ENCODE measurements at places on chromosomes 6 and 20.
A peak's percentile ranks its signal among the peaks of the same experiment; 100 is the strongest.

DNA sequence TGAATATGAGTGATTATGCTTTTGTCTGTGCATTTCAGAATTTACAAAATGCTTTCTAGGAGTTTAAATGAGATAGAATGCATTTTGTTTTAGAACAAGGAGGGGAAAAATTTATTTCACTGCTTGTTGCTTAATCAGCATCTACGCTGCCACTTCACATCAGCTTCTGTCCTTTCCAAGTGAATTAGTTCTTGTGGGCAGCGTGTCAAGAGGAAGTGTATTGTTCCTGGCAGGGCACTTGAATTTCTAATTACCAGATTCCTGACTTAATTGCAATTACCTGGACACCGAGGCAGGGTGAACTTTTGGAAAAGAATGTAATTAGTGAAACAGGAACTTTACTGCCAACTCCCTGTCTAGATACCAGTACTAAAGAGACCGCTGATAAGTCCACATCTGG lies 263.5 kb downstream of the TMEM242 start:
- no peak for DNase-seq

- DNase-seq, result no peak
These were observed 89.7 kb upstream of the RNF217 start for GRCh38 chr6:124872361-124873065.

DNA sequence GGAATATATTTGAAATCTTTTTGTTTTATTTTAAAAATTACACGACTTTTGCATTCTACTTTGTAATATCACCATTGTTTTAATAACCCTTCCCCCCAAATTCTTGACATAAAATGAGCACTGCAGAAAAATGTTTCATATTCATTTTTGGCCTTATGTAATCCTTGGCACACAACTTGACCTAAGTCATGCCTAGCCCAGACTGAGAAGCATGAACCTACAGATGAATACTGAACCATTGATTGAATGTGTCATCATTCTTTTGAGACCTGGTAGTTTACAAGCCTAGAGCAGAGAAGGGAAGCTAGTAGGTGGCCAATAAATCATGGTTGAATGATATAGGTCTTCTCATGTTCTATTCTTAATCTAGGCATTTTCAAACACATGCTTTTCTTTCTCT lies 89.4 kb upstream of the EDN1 start:
- no peak for DNase-seq

GRCh38 chr6:105374010-105374420 lies 28.9 kb downstream of the PREP start:
- DNase-seq, result no peak

- no peak for DNase-seq
These were observed 62.0 kb upstream of the HFE start for GRCh38 chr6:26025047-26025893.

GRCh38 chr20:52905241-52905994 lies 66.7 kb upstream of the TSHZ2 start:
- DNase-seq, result no peak

- no peak for DNase-seq
These were observed 11.2 kb downstream of the CCDC167 start for GRCh38 chr6:37488476-37488875.

DNA sequence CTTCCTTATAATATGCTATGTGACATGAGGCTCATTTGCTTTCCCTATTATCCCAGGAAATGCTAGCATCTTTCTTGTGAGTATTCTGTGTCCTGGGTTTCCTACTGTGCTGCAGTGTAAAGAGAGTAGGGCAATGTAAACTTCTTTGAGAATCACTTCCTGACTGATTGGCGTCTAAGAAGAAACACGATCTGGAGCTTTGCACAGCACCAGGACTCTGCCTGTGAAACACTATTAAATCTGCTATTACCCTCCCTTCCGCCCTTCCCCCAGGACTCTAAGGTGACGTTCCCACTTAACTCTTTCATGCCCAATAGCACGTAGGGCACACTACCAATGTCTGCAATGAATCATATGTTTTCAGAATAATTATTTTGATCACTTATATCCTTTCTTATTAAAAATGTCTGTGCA lies 607.3 kb upstream of the CITED2 start:
- no peak for DNase-seq

DNA sequence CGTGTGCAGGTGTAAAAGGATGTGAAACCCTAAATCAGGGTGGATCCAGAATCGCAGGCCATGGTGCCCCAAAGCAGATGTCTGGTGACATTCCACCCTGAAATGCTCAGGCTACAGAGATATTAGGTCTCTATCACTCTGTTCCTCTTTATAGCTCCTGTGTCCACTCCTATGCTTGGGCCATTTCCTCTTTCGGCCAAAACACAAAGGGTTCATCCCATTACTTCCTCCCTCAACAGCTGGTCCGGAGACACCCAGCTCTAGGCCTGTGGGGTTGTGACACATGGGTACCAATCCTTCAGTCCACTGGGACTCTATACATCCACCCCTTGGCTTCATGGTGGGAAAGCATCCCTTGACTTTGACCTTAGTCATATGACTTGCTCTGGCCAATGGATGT lies 1.7 kb upstream of the SIGLEC1 start:
- DNase-seq, result no peak

DNA sequence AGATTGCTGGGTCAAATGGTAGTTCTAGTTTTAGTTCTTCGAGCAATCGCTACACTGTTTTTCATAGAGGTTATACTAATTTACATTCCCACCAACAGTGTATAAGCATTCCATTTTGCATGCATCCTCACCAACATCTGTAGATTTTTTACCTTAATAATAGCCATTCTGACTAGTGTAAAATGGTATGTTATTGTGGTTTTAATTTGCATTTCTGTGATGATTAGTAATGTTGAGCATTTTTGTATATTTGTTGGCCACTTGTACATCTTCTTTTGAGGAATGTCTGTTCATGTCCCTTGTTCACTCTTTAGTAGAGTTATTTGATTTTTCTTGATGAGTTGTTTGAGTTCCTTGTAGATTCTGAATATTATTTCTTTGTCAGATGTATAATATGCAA lies 236.2 kb downstream of the GRM1 start:
- no peak for DNase-seq

- DNase-seq, result no peak
These were observed 39.2 kb upstream of the HDDC2 start for GRCh38 chr6:125340991-125341390.

DNA sequence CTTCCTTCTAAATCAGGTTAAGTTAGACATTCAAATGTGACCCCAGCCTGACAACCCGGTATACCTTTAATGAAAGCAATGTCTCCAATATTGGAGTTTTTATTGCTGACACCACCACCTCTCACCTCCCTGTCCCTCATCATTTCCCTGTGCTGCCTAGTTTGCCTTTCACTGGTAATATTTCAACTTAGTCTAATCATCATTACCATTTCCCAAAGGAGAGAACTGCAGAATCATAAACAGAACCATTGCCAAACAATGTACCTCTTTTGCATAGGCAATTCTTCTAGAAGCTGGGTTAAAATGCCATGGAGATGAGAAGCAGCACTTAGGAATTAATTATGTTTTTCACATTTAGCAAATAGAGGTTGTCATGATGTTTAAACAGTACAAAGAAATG lies 370.3 kb downstream of the LAMA2 start:
- no peak for DNase-seq

DNA sequence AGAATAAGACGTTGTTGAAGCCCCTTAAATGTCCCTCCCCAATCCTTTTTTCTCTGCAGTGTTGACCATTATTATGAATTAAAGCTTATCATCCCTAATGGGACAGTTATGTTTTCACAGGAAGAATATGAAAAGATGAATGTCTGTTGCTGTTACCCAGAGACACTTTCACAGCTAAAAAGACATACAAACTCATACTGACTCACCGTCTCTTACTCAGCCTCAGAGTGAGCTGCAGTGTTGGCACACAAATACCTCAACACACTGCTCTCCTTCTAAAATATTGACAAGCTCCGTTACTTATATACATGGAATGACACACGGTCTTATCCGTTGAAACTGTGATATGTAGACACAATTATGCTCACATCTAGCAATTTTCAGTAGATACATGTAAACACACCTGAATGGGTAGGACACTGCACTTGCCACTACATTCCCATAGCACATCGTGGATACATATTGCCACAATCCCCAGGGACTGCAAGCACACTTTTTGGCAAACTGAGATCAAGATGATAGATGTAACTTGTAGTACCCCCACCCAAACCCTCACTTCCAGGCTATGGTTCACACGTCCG lies 9.6 kb upstream of the SAPCD1 start:
- no peak for DNase-seq

GRCh38 chr6:107756660-107757355 lies 67.3 kb downstream of the SCML4 start:
- DNase-seq, result no peak

DNA sequence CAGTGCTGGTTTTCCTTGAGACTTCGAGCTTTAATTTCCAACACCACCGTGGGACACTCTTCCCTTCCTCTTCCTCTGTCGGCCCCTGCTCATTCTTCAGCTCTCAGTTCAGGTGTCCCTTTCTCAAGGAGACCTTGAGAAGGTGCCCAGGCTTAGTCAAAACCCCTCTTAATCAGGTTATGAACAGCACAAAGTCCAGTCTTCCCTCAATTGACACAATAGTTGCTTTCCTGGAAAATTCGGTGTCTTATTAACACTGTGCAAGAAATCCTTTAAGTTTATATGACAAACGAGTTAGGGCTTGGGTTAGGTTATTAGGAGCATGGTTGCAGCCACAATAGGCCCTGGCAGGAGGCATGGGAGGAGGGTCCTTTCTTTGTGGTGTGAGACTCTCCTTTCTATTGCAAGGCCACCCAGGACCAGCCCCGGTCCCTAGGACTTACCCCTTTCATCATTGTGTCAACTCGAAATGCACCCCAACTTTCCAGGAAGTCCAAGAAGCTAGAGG lies 1.5 kb upstream of the NSFL1C start:
- DNase-seq, result no peak

- no peak for DNase-seq
These were observed 54.6 kb downstream of the MYB start for GRCh38 chr6:135235716-135236115.

GRCh38 chr20:62788607-62789006 lies 7.7 kb upstream of the MRGBP start:
- no peak for DNase-seq

GRCh38 chr6:134934793-134935485 lies 15.0 kb downstream of the ALDH8A1 start:
- no peak for DNase-seq

DNA sequence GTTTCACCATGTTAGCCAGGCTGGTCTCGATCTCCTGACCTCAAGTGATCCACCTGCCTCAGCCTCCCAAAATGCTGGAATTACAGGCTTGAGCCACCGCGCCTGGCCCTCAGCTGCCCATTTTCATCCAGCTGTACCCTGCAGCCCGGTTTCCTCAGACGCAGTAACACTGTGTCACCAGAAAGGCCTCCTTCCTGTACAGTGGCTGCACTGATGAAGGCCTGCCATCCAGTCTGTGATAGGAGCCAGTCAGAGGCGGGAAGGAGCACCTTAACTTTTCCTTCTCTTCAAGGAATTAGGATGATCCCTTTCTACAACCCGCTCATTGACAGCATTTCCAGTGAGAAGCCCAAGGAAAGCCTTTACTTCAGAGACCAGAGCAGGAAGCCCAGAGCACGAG lies 75.9 kb downstream of the GFOD1 start:
- no peak for DNase-seq

DNA sequence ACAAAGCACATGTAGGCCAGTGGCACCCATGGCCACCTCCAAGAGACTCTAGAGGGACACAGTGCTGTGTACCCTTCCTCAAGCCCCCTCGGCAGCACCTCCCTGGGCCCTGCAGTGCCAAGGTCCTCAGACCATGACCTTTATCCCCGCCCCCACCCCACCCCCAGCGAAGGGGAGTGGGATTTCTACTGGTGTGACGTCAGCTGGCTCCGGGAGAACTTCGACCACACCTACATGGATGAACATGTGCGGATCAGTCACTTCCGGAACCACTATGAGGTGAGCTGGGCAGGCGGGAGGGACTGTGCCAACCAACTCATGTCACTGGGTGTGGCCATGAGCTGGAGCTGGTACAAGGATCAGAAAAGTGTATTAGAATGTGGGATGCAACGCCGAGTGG lies 38.0 kb downstream of the TTLL9 start:
- DNase-seq, result no peak

GRCh38 chr20:52383995-52384621 lies 192.5 kb upstream of the ZFP64 start:
- no peak for DNase-seq

- no peak for DNase-seq
These were observed 58.0 kb downstream of the PACRG start for GRCh38 chr6:162785632-162786242.

DNA sequence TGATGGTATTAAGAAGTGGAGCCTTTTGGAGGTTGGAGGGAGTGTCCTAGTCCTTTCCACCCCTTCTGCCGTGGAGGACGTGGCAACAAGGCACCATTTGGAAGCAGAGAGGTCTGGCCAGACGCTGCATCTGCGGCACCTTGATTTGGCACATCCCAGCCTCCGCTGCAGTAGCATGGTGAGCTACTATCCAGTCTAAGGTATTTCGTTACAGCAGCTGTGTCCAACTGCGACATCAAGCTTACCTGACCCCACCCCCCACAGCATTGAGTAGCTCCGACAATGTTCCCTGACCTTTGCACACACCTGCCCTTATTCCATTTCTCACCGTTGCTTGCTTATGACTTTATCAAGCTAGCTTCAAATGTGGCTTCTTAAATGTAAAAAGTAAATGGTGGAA lies 29.8 kb upstream of the SYNJ2 start:
- peak; percentile 17 for DNase-seq

All from stimulated activated CD8-positive, alpha-beta memory T cell treated with anti-CD3 and anti-CD28 coated beads, Interleukin-4, amount 100 ng/mL, for 48 hours (primary cell).